ENCODE measurements at places on chromosomes 4 and X.

DNA sequence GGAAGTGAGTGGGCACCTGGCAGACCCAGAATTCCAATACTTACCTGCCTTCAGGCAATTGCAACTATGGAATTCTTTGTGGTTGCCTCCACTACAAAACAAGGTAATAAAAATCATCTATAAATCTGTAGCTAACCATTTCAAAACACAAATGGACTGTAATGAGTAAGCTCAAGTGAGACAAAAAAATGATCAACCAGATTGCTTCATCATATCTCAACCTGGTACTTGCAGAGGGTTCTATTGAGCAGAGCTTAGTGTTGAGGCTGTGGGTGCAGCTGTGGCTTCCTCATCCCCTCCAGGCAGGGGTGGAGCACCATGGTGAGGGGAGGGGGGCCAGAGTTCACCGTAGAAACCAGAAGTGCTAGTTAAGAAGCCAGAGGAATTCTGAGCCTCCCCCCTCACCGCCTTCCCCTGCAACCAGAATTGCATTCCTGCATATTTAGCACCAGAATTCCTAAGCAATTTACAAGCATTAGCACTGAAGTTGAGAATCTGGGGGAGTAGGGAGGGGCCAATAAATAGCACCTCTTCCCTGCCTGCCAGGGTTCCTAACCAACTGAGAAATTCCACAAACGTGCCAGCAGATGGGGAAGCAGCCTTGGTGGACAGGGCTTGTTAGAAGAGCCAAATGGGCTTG, 11.5 kb downstream of the CTAG1A start:
- ATAC-seq: no peak

- ATAC-seq: no peak
These were observed 5.7 kb downstream of the LETM1 start for GRCh38 chr4:1850276-1850675.

DNA sequence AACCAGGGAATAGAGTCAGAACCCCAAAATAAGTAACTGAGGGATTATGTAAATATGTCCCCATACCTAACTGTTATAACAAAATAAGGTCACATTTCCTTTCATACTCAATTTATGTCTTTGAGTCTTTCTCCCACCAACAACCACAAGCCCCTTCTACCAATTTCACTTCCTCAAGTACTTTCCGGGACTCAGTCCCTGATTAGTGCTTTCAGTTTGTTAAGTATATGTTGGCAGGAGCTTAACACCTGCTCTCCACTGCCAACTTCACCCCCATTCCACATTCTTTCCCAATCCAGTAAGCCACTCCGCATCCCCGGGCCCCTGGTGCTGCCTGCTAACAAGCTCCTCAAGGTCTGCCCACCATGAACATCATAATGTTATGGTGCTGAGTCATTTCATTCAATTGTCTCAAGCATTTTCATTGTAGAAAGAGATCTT, 71.3 kb upstream of the SPRY1 start:
- ATAC-seq: no peak

DNA sequence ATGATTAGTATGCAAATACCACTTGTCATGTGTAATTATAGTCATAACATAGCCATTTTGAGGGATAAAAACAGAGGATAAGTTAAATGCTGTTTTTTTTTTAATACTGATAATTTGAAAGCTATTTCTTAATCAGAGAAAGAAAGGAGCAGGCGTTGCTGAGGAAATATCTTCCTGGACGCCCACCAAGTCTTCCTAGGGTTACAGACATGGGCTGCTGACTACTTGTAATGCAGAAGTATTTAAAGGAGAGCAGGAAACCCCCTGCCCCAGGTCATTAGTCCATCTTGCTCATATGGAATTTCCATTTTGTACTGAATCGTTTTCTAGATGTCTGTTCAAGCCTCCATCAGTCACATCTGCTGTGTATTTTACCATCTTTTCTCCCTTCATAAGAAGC, 176.2 kb downstream of the ADGRL3 start:
- ATAC-seq: no peak

GRCh38 chrX:2464677-2465166, 36.1 kb downstream of the DHRSX start:
- no peak for ATAC-seq

DNA sequence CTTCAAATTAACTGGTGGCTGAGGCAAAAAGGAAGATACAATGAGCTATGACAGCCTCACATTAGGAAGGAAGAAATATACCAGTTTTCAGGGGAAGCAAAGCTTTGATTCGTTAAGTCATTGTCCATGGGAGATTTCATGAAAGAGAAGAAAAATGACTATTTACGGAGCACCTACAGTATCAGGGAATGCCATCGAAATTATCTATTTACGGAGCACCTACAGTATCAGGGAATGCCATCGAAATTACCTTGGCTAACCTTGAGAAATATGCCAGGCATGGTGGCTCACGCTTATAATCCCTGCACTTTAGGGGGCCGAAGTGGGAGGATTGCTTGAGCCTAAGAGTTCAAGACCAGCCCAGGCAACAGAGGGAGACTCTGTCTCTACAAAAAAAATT, 28.5 kb upstream of the IQSEC2 start:
- no peak for ATAC-seq

DNA sequence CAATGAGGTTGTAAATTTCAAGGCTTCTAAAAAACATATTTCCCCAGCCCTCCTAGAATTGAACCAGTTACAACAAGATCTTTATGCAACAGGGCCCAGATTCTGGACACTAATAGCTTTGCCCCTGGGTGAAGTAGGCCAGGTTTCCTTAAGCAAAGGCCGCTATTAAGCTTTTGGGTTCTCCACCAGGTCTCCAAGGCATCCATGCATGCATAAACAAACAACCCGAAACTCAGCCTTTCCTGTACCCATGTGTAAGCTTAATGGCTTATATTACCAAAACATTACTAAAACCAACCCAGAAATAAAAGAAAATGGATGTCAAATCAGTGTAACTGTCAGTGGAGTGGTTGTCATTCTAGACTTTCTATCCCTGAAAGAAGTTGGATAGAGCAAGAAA, 137.1 kb downstream of the ARHGAP6 start:
- no peak for ATAC-seq

DNA sequence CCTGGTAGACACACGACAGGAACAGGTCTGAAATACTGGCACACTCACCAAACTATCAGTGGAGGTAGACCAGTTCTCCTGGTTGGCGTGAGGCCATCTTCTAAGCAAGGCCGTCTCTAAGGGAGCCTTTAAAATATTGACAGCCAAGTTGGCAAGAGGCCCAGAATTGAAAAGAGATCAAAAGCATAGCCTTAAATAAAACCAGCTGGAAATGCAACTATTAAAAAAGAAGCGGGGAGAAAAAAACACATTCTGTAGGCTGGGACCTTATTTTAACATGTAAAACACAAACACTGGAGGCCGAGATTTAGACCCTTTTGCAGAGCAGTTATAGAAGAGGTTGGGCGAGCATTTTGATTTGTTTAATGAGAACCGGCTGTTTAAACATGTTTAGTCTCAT, 233.0 kb upstream of the CLNK start:
- ATAC-seq: no peak

DNA sequence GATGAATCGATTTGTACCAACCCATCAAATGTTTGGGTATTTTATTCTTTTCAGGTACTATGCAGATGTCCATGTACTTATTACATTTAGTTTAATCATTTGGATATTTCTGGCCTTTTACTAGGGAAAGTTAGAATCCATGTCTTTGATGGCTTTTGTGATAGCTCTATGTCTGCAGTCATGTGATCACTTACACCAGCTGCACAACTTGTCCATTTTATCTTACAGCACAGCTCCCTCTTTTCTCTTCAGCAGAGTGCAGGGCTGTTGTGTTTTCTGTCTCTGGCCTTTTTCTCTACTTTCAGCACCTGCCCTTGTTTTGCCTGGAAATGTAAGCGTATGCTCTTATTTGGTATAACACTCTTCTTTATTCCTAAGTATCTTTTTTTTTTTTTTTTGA, 30.6 kb downstream of the WWC2 start:
- ATAC-seq: no peak

DNA sequence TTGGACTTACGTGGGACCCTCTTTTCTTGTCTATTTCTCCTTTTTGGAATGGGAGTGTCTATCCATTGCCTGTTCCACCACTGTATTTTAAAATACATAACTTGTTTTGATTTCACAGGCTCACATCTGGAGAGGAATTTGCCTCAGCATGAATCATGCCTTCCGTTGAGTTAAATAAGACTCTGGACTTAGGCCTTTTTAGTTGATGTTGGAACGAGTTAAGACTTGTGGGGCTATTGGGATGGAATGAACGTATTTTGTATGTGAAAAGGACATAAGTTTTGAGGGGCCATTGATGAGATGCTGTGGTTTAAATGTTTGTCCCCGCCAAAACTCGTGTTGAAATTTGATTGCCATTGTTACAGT, 66.2 kb downstream of the BEX3 start:
- ATAC-seq: no peak

GRCh38 chr4:120447774-120448173, 381.1 kb upstream of the MAD2L1 start:
- ATAC-seq: no peak

GRCh38 chr4:172650758-172651530, 517.7 kb upstream of the GALNT7 start:
- no peak for ATAC-seq
